ENCODE measurements at places on chromosomes 5 and 9.

- no peak for DNase-seq
These were observed 24.8 kb downstream of the PTPN3 start for GRCh38 chr9:109473329-109473728.

- DNase-seq = no peak
These were observed 3.7 kb downstream of the DTWD2 start for GRCh38 chr5:118984602-118985001.

- DNase-seq = no peak
These were observed 1576.5 kb downstream of the EFNA5 start for GRCh38 chr5:106094204-106094607.

DNA sequence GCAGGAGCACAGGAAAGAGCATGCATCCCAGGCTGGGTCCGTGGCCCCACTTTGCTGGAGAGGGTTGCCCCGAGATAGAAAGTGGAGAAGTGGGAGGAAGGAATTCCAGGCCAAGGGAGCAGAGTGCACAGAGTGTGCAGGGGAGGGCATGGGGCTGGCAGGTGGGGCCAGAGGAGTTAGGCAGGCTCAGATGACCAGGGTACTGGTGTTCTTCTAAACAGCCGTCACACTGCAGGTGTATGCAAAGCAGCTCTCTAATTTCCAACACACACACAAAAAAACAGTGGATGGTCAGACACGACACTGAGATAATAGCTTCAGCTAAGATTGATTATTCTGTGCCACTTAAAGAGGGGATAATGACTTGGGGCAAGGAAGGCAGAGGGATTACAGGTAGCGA is 212.2 kb downstream of the MTRR start:
- no peak for DNase-seq

DNA sequence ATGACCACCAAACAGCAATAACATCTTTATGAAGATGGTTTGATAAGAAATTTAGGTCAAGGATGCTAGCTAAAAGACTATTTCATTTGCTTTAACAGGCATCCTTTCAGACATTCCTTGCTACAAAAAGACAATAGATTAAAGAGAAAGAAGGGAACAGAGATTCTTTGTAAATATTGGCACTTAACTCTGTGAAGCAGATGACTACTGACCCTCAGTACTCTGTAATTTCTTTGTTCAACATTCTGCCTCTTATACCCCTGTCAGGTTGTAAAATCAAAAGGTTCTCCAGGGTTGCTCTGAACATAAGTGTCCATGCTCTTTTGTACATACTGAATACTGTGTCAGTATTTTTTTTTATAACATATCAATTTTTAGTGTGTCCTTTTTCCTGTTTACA is 610.6 kb upstream of the GRAMD2B start:
- no peak for DNase-seq

- DNase-seq = no peak
These were observed 215.6 kb downstream of the ROR2 start for GRCh38 chr9:91734371-91734981.

DNA sequence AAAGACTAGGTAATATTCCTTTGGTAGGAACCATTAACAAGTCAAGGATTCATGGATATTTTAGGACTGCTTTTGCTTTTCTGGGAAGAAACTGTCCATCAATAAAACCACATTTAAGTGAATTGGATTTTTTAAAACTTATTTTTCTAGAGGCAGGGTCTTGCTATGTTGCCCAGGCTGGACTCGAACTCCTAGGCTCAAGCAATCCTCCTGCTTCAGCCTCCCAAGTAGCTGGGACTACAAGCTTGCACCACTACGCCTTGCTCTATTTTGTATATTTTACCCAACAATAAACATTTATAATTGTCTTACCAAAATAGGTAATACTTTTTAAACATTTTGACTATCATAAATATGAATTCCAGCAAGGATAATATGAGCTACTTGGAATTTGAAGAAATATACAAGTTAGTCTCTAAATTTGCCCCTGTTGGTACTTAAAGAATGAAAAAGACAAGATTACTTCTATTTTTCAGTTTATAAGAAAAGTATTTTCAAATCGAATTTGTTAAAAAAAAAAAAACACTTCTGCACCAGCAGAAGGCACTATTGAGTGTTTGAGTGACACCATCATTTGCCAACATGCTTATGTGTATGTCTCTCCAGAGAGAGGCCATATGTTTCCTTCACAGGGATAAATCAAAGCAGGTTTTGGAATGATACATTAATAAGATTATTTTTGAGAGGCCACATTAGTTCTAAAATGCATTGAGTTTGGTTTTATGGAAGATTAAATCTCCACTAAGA is 60.0 kb upstream of the CARTPT start:
- DNase-seq = no peak

GRCh38 chr9:125472926-125473701 is 211.5 kb downstream of the GAPVD1 start:
- no peak for DNase-seq

GRCh38 chr5:181156758-181157157 is 9.4 kb downstream of the OR2V2 start:
- no peak for DNase-seq

DNA sequence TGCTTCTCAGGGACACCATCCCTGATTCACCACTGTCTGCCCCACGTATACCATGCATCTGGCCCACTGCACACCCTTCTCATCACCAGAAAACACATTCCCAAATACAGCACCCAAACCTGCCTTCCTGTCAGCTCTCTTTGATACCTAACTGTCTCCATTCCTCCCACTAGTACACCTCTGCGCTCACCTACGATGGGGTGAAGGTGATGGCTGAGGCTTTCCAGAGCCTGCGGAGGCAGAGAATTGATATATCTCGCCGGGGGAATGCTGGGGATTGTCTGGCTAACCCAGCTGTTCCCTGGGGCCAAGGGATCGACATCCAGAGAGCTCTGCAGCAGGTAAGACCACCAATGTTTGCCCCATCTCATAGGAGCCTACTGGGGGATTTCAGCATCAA is 186.4 kb downstream of the GRIA1 start:
- no peak for DNase-seq

- no peak for DNase-seq
These were observed 2.1 kb downstream of the SYNPO start for GRCh38 chr5:150642567-150642927.

DNA sequence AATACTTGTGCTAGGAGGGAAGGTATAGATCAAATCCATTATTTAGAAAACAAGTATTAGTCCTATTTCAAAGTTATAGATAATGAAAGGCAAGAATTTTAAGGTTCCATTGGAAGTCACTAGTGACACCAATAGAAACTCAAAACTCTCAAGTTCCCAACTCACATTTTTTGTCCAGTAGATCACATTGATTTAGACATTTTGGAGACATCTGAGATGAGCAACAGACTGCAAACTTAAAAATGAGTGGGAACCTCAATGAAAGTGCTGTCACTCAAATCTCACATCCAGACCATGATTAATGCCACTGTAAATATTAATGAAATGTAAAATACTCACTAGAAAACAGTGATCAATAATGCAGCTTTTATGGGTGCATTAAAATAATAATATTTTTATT is 405.0 kb downstream of the ENC1 start:
- no peak for DNase-seq

DNA sequence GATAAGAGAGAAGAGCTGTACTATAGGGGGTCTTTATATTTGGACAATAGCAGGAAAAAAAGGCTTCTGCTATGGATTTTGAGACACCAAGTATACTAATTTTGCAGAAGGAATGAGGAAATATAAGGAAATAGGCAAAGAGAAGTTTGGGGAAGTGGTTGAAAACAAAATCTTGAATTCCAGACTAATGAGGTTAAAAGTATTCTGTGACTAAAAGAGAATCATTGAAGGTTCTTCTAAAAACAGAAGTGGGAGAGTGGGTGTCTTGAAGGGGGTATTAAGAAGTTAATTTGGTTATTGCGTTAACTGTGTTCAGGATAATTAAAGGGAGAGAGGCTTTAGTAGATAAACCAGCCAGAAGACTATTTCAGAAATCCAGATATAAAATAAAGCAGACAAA is 148.7 kb downstream of the RFK start:
- DNase-seq = no peak

- DNase-seq = peak; percentile 35
These were observed 5.8 kb upstream of the IFNA1 start for GRCh38 chr9:21434202-21435014.

GRCh38 chr9:84978661-84979060 is 309.1 kb downstream of the NTRK2 start:
- DNase-seq = no peak

All from central memory CD4-positive, alpha-beta T cell (primary cell).